Ovary (tissue), 10 donors: ENCODE measurements at places on chromosomes 3 and 15. TPM values are rescaled to one million over a fixed set of nuclear protein-coding genes. Genes with fewer than 3 reads are reported as not detected.

GRCh38 chr3:66572090-66572675 is 71.4 kb upstream of the LRIG1 start:
- peak; percentile 27 for DNase-seq

- no peak for DNase-seq
Observed at GRCh38 chr3:141537856-141538255, 51.0 kb downstream of the RASA2 start.

DNA sequence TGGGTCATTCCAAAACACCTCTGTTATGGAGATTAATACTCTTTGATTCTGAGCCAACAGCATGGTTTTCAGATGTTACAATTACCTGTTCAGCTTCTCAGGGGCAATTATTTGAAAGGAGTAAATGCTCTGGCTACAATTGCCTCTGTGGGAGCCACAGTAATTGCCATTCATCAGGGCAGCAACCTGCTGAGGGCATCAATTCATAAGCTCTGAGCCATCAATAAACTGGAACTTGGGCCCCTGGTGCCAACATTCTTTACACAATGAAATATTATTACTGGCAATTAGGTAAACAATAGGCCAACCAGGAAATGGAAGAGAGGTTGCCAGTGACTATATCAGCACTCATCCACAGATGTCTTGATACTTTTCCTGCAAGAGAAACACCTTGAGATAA is 660.8 kb downstream of the MECOM start:
- no peak for DNase-seq

GRCh38 chr15:38683382-38684242 is 119.0 kb upstream of the RASGRP1 start:
- DNase-seq: no peak

GRCh38 chr3:5644773-5645670 is 457.5 kb downstream of the EDEM1 start:
- no peak for DNase-seq

The GNL3 gene
- total RNA-seq: 46.0 TPM
